ENCODE measurements at places on chromosomes 7 and 10. TPM values are rescaled to one million over a fixed set of nuclear protein-coding genes. Genes with fewer than 3 reads are reported as not detected.

Gene WEE2
- not detected for total RNA-seq

Gene C10orf143
- 3.7 TPM for total RNA-seq

Gene CALML5
- not detected for total RNA-seq

Gene ACTR3C
- 18.6 TPM for total RNA-seq

Gene MMRN2
- total RNA-seq: 53.1 TPM

Gene RNLS
- 9.6 TPM for total RNA-seq

Gene LLCFC1
- total RNA-seq: not detected

GRCh38 chr7:78427209-78427608 lies 628.6 kb downstream of the PHTF2 start:
- H3K36me3 ChIP-seq: no peaks in the 10 kb centered on the region
- no peaks in the 10 kb centered on the region for H3K4me1 ChIP-seq
- H3K4me3 ChIP-seq: no peak overlapping the region
- DNase-seq: no peak
- no peaks in the 10 kb centered on the region for H3K27me3 ChIP-seq
- no peak overlapping the region for H3K27ac ChIP-seq

- DNase-seq: no peak
- peaks cover 4% of the 10 kb centered on the region for H3K27me3 ChIP-seq
- no peak overlapping the region for H3K4me3 ChIP-seq
Observed at GRCh38 chr10:68135922-68136792, 26.9 kb downstream of the MYPN start.

DNA sequence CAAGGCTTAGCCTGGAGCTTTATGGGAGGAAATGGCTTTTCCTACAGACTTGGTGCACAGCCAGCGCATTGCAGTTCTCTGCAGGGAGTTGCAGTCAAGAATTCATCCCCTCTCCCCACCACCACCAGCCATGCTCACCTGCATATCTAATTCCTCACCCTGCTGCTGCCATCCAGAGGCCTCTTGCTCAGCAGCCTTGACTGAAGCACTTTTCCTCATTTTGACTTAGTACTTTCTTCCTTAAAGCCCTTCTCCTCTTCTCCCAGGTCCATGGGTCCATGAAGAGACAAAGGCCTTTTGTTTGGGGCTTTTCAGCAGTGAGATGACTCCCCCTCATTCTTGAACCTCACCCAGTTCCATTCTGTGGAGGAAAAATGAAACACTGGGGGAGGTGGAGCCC lies 39.7 kb upstream of the GPR141 start:
- no peak overlapping the region for H3K27ac ChIP-seq
- no peaks in the 10 kb centered on the region for H3K4me1 ChIP-seq
- H3K27me3 ChIP-seq: no peaks in the 10 kb centered on the region

- H3K27ac ChIP-seq: no peak overlapping the region
- no peaks in the 10 kb centered on the region for H3K36me3 ChIP-seq
- no peak overlapping the region for H3K4me3 ChIP-seq
- DNase-seq: no peak
- H3K4me1 ChIP-seq: no peaks in the 10 kb centered on the region
Observed at GRCh38 chr7:128713794-128714193, 25.4 kb upstream of the CALU start.

- no peaks in the 10 kb centered on the region for H3K27me3 ChIP-seq
- DNase-seq: no peak
- H3K36me3 ChIP-seq: no peaks in the 10 kb centered on the region
- peaks cover 33% of the 10 kb centered on the region for H3K4me1 ChIP-seq
Observed at GRCh38 chr7:26153823-26154783, 2.1 kb downstream of the NFE2L3 start.

- H3K27ac ChIP-seq: no peak overlapping the region
- DNase-seq: no peak
- peaks cover 2% of the 10 kb centered on the region for H3K4me1 ChIP-seq
- H3K4me3 ChIP-seq: no peak overlapping the region
- H3K36me3 ChIP-seq: peaks cover 61% of the 10 kb centered on the region
- no peaks in the 10 kb centered on the region for H3K27me3 ChIP-seq
Observed at GRCh38 chr7:776992-777727, 50.1 kb upstream of the PRKAR1B start.

- H3K4me1 ChIP-seq: no peaks in the 10 kb centered on the region
- DNase-seq: no peak
- H3K27ac ChIP-seq: no peak overlapping the region
- H3K36me3 ChIP-seq: no peaks in the 10 kb centered on the region
Observed at GRCh38 chr10:130867446-130868194, 443.9 kb downstream of the TCERG1L start.

DNA sequence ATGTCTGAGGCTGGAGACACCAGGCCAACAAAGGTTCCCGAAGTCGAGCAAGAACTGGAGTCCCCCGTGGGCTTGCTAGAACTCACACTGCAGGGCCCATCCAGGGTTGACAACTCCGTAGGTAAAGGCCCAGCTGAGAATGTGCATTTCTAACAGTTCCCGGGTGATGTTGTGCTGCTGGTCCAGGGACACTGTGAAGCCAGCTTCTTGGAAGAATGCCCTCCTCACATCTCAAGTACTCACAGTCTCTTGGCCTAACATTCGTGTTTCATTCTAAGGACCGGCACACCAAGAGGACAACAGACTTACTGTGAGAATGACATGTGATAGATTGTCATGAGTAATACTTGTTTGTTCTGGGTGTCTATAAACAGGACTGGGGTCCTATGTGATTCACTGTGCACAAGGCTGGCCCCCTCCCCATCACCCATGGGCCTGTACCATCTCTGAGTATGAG lies 682.3 kb upstream of the IGFBP3 start:
- H3K27ac ChIP-seq: peak overlapping the region; percentile 69
- no peaks in the 10 kb centered on the region for H3K27me3 ChIP-seq
- no peaks in the 10 kb centered on the region for H3K36me3 ChIP-seq

DNA sequence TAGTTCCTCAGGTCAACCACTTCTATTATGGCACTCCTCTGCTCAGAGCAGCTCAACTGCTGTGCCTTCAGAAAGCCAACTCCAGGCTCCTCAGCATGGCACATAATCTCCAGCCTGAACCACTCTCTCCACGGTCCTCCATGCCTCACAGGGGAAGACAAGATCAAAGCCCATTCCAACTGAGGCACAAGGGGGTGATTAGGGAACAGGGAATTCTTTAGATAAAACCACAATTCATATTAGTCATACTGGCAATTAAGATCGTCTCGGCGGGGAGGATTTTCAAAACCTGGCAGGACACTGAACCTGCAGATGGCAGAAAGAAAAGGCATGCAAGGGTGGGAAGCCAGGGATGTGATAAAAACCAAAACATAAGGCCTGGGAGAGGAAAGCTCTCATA lies 361.6 kb downstream of the FGFR2 start:
- H3K27me3 ChIP-seq: no peaks in the 10 kb centered on the region
- no peaks in the 10 kb centered on the region for H3K4me1 ChIP-seq
- no peaks in the 10 kb centered on the region for H3K36me3 ChIP-seq
- no peak overlapping the region for H3K27ac ChIP-seq
- H3K4me3 ChIP-seq: no peak overlapping the region

DNA sequence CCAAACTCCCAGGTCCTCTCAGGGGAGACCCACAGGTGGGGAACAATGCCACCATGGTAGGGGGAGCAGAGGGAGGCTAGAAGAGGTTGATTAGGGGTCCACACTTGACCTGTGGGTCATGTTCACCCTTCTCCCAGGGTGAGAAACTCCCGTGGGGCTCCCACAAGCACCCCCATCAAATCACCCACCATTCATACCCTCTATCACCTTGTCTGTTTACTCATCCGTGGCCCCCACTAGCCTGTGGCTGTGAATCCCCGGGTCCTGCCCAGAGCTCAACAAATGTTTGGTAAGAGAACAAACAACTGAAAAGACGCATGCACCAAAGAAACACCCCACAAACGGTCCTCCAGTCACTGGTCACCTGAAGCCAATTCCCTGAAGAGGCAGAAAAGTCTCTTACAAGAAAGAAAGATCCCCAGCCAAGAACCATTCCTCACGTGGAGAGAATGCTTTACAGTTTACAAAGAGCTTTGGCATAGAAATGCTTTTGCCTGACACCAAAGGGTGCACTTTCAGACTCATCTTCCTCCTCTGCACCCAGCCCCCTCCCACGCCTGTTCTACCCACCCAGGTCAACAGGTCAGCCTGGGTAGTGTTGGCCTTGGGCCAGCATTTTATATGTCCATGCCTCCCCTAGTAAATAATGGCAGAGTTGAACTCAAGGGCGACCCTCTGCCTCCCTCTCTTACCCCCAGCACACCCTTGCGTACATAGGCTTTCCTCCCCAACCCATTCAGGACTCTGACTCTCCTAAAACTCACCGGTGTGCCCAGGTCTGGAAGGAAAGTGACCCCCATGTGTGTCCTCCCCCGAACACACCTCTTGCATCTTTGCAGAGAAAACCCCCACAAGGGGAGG lies 1.9 kb downstream of the ZCCHC24 start:
- H3K4me1 ChIP-seq: peaks cover 36% of the 10 kb centered on the region
- H3K4me3 ChIP-seq: peak overlapping the region; percentile 96
- no peak for DNase-seq

DNA sequence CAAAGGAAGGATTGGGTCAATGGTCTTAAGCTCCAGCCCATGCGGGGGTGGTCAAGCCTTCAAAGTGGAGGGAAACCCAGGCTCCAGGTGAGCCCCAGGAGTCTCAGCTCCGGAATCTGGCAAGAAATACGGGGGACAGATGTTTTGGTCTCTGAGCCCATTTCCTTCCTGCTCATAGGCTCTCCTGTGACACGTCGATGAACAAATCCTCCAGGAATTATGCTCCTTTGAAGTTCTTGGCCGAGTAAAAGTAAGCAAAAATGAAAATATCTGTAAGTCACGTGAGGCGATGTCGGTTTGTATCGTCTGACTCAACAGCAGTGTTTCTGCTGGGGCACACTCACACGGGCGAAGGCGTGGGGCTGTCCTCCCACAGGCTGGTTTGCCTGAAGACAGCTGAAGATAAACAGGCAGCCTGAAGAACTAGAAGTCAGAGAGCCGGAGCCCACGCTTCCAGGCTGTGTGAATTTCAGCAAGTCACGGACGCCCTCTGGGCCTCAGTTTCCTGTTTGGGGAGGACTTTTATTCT lies 52.6 kb upstream of the SMNDC1 start:
- H3K27ac ChIP-seq: peak overlapping the region; percentile 24
- H3K4me1 ChIP-seq: peaks cover 27% of the 10 kb centered on the region
- H3K27me3 ChIP-seq: no peaks in the 10 kb centered on the region
- DNase-seq: no peak

GRCh38 chr7:70717553-70718329 lies 414.2 kb upstream of the GALNT17 start:
- H3K36me3 ChIP-seq: no peaks in the 10 kb centered on the region
- H3K4me3 ChIP-seq: no peak overlapping the region
- no peak overlapping the region for H3K27ac ChIP-seq
- peaks cover 31% of the 10 kb centered on the region for H3K4me1 ChIP-seq

DNA sequence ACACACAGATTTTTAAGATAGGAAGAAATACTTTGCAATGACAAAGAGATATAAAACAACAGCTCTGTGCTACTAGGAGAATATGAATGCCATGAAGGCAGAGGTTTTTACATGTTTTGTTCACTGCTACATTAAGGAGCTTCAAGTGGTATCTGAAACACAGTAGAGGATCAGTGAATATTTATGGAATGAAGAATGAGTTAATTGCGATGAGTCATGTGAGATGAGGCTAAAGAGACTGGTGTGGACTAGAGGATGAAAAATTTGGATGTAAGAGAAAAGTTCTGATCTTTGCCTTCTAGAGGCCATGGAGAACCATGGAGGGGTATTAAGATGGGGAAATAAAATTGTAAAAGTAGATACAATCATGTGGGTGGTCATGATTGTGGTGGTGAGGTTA lies 434.2 kb downstream of the PHTF2 start:
- no peaks in the 10 kb centered on the region for H3K4me1 ChIP-seq
- no peak overlapping the region for H3K27ac ChIP-seq
- DNase-seq: no peak
- H3K27me3 ChIP-seq: no peaks in the 10 kb centered on the region

GRCh38 chr10:124557648-124558338 lies 96.2 kb downstream of the LHPP start:
- H3K27ac ChIP-seq: peak overlapping the region; percentile 38
- H3K4me1 ChIP-seq: peaks cover 8% of the 10 kb centered on the region
- DNase-seq: peak; percentile 24
- no peaks in the 10 kb centered on the region for H3K36me3 ChIP-seq
- H3K27me3 ChIP-seq: no peaks in the 10 kb centered on the region

DNA sequence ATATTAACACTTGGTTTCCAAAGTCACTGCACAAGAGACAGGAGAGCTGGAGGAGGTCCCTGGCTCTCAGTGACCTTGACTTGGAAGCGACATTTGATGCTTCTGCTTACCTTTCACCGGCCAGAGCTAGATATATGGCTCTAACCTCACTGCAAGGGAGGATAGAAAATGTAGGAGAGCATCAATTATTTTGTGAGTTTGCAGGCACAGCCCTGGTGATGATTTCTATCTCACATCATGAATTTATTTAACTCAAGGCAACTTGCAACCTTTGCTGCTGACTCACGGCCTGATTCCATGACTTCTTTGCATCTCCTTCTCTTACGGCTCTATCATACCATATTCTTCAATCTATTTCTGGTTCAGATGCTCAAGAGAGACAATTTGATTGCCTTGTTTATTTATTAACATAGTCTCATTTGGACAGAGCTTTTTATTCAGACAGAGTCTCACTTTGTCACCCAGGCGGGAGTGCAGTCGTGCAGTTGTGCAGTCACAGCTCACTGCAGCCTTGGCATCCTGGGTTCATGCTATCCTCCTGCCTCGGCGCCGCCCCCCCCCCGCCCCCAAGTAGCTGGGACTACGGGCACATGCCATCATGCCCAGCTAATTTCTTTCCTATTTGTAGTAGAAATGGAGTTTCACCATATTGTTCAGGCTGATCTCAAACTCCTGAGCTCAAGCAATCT lies 196.0 kb downstream of the REEP3 start:
- H3K4me3 ChIP-seq: no peak overlapping the region
- H3K4me1 ChIP-seq: peaks cover 35% of the 10 kb centered on the region
- H3K36me3 ChIP-seq: no peaks in the 10 kb centered on the region
- DNase-seq: no peak
- no peaks in the 10 kb centered on the region for H3K27me3 ChIP-seq

- H3K36me3 ChIP-seq: no peaks in the 10 kb centered on the region
- H3K4me1 ChIP-seq: no peaks in the 10 kb centered on the region
- no peak overlapping the region for H3K27ac ChIP-seq
- no peak overlapping the region for H3K4me3 ChIP-seq
- no peak for DNase-seq
Observed at GRCh38 chr10:131177431-131178327, 133.8 kb downstream of the TCERG1L start.

DNA sequence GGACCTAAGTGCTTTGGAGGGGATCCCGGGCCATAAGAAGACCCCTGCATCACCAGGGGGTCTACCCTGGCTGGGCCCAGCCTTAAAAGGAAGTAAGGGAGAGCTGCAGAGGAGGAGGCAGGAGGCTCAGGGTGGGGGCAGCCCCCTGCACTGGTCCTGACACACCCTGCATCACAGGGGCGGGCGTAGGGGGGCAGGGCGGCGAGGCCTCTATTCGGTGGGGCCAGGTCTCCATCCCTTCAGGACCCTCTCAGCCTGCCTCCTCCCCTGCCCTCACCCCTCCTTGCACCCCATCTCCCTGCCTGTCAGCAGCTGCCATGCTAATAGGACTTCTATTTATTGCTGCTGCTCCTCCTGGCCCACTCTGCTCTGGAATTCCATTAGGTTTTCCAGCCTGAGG lies 101.4 kb downstream of the C10orf105 start:
- DNase-seq: no peak
- no peaks in the 10 kb centered on the region for H3K36me3 ChIP-seq
- no peak overlapping the region for H3K27ac ChIP-seq

GRCh38 chr10:115503546-115503945 lies 410.4 kb downstream of the ATRNL1 start:
- H3K27me3 ChIP-seq: no peaks in the 10 kb centered on the region
- H3K4me3 ChIP-seq: no peak overlapping the region
- no peak overlapping the region for H3K27ac ChIP-seq
- no peaks in the 10 kb centered on the region for H3K4me1 ChIP-seq

Data from lower lobe of right lung (tissue), 2 donors.